GOT3 (cell line): ENCODE measurements at places on chromosomes 1 and 21.

GRCh38 chr1:154870115-154870571 is at the start of gene KCNN3:
TSS of gene KCNN3 (minus strand) at chr1:154870281. CDS start at chr1:154869964, 317 bp downstream.
- peak; percentile 55 for DNase-seq

DNA sequence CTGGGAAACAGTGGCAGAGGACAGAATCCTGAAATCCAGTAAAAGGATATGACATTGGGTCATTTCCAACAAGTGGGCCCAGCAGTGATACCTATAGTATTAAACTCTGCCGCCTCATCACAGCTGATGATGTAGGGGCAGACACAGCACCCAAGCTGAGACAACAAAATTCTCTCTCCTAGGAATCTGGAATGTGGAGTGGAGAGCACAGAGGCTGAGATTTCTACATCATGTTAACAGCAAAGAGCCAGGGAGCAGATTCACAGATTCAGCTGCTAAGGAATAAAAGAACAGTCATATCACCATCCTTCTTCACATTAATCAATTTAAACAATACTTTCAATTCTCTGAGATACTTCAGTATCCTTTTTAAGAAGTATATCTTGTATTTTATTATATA is 61.9 kb downstream of the CRP start:
- DNase-seq: no peak

DNA sequence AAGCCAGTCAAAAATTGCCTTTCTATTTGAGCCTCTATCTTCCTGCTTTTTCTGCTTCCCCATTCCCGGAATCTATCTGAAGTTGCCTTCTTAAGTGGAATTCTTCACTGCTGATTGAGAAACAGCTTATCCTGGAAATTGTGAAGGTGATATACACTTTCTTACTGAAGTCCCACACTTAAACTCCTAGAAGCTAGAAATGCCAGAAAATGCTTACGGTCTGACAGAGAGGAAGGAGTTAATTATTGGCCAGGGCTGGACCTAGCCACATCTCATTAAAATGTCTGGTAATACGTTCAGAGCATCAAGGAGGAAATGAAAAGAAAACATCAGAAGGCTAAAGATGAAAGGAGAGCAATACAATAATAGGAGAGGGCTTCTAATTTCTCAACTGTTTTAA is 292.5 kb upstream of the SNX7 start:
- DNase-seq: no peak

GRCh38 chr1:29258976-29259801 is 22.9 kb downstream of the PTPRU start:
- no peak for DNase-seq

GRCh38 chr1:181175356-181175910 is 86.9 kb downstream of the IER5 start:
- DNase-seq: no peak

DNA sequence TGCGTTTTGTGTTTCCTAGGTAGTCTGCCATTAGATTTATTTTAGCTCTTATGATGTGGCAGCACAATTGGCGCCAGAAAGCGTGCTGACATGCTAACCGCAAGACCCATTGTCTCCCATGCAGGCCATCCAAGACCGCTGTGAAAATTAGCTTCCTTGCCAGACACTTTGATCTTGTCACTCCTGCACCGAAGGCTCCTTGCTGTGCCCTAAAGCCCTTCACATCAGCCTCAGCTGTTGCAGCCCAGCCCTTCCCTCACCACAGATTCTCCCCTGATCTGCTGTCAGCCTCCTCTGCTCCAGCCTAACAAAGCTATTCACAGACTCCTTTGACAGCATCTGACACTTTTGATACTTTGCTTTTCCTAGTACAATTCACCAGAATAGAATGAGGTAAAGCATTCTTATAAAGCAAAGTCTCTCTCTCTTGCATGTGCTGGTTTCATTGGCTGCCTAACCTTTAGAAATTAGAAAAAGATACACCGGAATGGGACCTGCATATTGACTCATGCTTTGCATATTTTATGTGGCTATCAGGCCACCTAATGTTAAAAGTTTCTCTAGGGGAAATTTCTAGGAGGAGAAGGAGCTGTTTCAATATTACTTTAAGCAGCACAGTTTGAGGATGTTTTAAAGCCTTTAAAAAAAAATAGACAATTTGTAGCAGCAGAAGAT is 280.3 kb upstream of the FMN2 start:
- no peak for DNase-seq

DNA sequence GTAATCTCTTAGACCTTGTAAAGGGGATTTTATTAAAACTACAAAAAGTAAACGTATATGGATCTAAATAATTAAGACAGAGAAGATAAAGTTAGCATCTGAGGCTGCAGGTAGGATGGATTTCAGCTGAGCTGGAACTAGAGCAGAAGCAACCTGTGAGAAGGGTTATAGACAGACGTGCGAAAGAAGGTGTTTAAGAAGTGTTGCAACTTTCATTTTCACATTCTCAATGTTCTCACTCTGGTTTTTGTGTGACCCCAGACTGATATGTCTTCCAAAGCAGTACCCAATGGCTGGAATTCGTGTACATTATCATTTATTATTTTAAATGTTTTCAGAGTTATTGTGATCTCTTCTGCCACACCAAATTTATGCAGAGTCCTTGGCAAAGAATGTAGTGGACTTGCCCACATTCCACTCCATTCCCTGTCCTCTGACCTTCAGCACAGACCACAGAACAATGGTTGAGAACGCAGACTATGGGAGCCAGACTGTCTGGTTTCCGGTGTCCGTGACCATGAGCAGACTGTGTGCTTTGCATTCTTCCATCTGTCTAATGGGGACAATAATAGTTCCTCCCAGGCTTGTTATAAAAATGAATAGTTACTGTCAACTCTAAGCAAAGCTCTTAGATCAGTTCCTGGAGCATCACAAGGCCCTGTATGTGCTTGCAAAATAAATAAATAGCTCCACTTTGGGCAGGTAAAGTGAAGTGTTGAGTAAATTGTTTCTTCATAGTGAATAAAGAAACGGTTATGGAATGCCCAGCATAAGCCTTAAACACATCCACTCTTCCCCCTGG is 140.6 kb upstream of the SAMSN1 start:
- no peak for DNase-seq

DNA sequence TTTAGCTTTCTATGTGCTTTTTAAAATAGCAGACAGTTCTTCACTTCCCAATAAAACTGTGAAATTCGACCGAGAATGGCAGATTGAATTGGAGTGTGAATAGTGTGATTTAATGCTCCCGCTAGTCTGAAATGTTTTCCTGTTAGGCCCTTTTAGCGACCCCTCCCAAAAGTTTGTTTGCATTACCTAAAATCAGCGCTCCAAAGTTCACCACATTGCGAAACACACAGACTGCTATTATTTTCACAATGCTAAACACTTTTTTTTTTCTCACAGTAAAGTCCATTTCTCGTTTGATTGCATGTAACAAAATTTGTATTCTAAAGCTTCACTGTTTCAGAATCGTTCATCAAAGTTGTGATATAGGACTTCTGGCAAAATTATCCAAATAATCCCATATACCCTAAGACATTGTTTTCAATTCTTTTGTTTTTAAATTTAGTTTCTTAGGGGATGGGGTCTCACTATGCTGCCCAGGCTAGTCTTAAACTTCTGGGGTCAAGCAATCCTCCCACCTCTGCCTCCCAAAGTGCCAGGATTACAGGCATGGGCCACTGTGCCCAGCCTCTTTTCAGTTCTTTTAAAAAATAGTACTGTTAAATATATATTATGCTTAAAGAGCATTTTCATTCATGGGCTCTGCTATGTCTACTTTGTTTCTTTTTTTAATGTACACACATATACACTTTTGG is 76.5 kb upstream of the USH2A start:
- no peak for DNase-seq

DNA sequence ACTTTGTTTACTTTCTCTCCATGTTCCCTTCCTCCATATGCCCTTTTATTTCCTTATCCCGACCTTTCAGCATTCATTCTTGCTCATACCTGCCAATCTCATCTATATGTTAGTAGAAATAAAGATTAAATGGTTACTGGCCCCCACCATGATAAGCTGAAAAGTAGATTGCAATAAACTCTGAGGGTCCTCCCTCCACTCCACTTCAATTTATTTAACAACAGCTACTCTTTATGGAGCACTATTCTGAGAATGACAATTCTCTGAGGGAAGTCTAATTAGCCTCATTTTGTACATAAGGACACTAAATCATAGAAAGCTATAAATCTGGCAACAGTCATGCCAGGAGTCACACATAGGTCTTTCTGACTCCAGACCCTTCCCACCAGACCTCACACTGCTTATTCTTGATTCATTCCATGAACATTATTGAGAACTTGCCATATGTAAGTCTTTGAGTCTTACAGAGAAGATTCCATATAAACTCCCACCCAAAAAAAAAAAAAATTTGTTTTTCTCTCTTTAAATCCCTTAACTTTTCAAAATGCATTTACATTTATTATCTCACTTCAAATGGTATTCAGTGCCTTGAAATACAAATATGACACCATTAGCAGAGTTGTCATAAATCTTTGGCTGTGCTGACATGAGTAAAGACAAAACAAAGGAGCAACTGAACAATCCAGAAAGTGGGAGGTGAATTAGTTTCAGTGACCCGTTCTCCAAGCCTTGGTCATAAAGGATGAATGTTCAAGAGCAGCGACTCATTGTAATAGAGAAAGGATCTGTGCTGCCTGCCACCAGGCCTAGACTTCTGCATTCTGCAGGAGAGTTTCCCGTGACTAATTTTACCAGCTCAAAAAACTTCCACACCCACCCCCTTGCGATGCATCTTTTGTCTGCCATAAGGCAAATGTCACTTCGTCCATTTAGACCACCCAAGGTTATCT is 28.5 kb downstream of the PALMD start:
- DNase-seq: no peak

GRCh38 chr21:42663860-42664535 is 10.6 kb downstream of the PDE9A start:
- DNase-seq: no peak

GRCh38 chr1:180156201-180156600 is 1.5 kb downstream of the QSOX1 start:
- DNase-seq: no peak

DNA sequence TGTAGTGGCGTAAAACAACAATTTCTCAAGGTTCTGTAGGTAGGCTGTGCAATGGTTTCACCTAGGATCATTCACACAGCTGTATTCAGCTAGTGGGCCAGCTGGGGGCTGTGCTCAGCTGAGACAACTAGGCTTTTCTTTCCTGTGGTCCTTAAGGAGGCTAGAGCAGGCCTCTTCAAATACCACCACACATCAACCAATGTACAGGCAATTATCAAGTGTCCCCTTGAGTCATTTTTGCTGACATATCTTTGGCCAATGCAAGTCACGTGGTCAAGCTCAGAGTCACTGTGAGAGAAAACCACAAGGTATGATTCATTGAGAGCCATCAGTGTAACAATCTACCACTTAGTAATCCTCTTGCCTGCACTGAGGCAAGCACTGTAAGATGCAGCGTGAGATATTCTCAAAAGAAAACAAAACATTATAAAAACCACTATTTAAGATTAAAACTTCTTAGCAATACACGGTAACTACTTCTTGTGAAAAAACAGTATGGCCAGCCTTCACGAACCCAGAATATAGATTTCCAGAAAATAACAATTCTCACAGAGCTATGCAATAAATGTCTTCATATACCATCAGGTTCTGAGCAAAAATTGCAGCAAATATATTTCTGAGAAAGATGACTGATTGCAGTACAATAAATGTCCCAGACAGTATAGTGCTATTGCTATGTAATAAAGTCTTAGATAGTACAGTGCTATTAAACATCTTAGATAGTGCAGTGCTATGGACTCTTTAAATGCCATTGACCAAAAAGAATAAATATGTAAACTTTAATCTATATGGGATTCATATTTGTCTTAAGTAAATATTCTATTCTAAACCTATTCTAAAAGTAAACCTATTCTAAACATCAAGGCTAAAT is 55.3 kb downstream of the NME7 start:
- DNase-seq: peak; percentile 77

DNA sequence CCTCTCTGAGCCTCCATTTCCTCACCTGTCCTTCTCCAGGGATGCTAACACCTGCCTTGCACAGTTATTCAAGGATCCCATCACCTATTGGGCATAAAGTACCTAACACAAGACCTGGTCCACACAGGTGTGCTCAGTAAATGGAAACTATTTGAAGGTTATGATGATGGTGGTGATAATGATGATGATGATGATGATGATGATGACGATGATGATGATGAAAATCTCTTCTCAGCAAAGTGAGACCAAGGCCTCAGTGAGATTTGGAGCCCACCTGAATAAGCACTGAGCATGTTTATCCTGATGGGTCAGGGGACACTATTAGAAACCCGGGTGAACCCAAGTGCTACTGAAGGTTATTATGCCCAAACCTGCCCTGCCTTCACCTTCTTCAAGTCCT is 100.7 kb downstream of the DMRTA2 start:
- DNase-seq: no peak

GRCh38 chr1:228717081-228717480 is 18.2 kb upstream of the RHOU start:
- DNase-seq: no peak

- no peak for DNase-seq
Observed at GRCh38 chr1:208219659-208220282, 24.4 kb downstream of the PLXNA2 start.

DNA sequence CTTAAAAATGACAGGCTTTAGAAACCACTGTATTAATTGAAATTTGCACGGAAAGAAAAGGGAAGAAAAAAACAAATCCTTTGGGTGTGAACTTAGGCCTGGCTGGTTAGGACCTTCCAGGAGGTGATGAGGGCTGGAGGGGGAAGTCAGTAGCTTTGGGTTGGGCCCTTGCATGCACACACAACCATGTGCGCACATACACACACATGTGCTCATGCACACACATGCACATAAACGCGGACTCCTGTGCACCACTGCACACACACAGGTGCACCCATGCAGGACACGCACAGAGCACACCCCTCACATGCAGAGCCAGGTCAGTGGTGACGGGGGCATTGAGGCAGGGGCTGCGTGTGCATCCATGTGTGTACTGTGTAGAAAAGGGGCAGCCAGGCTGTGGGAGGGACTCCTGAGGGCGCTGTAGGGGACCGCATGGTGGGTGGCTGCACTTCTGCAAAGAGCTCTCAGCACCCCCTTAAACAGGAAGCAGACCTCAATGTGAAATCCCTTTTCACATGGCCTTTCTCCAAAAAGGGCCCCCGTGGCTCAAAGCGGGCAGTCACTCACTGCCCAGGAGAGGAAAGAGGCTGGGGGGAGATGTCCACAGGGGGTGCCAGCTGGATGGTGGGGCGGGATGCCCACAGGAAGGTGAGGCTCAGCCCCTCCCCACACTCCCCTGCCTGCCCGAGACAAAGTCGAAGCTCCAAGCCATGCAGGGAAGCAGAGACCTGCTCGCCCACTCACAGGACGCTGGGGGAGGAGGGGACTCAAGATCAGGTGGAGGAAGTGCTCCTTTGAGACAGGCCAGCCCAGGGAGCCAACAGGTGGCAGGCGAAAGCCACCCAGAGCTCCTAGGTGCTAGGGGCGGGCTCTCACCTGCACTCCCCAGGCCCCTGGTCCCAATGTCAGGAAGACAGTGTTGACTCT is 95.2 kb downstream of the ITPKB start:
- no peak for DNase-seq
